ENCODE measurements at places on chromosomes 11 and 22.

DNA sequence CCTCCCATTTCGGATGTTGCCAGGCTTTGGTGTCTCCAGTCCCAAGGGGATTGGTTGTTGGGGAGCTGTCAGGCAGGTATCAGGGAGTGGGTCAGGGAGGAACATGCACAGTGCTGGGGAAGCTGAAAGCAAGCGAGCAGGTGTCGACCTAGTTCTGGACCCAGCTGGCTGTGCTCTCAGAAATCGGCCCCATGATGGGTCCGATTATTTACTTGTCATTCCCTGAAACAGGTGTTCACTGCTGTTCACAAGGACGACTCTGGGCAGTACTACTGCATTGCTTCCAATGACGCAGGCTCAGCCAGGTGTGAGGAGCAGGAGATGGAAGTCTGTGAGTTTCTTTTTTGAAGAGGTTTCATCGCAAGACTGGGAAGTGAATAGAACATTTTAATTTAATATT lies 76.8 kb downstream of the JAM3 start:
- no peak for DNase-seq

- no peak for DNase-seq
These were observed 387.9 kb downstream of the MIAT start for GRCh38 chr22:27045103-27045947.

DNA sequence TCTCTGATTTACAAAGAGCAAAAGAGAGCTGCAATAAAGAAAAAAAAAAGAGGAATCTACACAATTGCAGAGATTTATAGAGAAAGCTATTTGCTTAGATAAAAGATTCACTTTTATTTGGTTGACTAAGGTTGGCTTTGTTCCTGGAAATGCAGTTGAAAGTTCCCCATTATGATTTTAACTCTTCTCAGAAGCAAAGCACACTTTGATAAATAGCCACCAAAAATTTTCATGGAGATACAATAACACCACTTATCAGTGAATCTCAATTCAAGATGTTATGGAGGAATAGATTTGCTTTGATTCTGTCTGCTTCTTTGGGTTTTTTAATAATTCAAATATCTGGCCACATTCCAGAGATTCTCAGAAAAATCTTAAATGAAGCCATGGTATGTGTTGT lies 88.5 kb upstream of the ANO3 start:
- DNase-seq, result no peak

- no peak for DNase-seq
These were observed 191.4 kb downstream of the LARGE1 start for GRCh38 chr22:33728847-33729246.

DNA sequence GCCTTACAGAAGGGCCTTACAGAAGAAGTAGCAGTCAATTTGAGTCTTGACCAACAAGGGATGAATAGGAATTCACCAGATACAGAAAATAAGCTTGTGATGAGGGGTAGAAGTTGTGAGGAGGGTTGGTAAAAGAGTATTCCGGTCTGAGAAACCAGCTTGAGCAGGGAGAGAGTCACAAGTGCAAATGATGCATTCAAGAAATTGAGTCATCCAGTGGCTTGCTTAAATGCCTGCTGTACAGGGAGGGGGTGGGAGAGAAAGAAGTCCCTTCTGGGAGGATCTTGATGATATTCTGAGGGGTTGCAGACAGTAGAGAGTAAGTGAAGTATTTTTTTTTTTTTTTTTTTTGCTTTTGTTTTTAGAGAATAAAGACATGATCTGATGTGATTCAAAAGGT lies 9.2 kb downstream of the CCKBR start:
- DNase-seq, result no peak

- DNase-seq, result no peak
These were observed 1.5 kb downstream of the PANX3 start for GRCh38 chr11:124612567-124613246.

DNA sequence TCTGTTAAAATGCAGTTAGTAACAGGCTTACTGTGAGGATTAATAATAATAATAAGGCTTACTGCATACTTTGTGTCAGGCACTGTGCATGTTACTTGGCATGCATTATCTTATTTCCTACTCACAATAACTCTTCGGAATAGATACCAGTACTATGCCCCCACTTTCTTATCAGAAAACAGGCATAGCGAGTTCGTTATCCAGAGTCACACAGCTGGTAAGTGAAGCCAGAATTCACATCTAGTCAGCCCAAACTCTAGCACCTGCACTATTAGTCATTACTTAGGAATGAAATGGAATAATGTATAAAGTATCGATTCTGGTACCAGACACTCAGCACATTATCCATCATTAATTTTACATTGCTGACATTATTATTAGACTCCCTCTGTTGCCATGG lies 155.7 kb upstream of the BLID start:
- DNase-seq, result no peak

GRCh38 chr11:8373519-8374432 lies 110.1 kb upstream of the LMO1 start:
- no peak for DNase-seq

- no peak for DNase-seq
These were observed 15.2 kb upstream of the BBOX1 start for GRCh38 chr11:27025312-27025955.

GRCh38 chr11:132064987-132065620 lies 694.7 kb downstream of the NTM start:
- DNase-seq, result no peak

DNA sequence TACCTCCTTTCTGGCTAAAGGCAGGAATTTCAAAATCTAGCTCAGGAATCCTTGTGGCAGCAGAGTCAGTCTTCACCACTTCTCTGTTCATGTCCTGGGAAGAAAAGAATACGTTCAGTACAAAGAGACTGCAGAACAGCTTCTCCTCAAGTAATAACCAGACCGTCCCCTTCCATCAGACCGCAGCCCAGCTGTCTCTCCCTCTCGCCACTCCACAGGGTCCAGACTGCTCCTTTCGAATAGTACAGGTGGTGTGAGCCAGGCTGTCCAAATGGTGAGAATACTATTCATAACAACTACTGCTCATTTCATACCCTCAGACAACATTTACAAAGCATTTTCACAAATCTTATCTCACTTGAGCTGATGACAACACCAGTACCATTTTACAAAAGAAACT lies 857 bp downstream of the ZPR1 start:
- no peak for DNase-seq

GRCh38 chr11:49424136-49424535 lies 215.7 kb upstream of the FOLH1 start:
- DNase-seq, result no peak

GRCh38 chr11:128412847-128413791 lies 174.2 kb downstream of the ETS1 start:
- DNase-seq, result peak; percentile 31

DNA sequence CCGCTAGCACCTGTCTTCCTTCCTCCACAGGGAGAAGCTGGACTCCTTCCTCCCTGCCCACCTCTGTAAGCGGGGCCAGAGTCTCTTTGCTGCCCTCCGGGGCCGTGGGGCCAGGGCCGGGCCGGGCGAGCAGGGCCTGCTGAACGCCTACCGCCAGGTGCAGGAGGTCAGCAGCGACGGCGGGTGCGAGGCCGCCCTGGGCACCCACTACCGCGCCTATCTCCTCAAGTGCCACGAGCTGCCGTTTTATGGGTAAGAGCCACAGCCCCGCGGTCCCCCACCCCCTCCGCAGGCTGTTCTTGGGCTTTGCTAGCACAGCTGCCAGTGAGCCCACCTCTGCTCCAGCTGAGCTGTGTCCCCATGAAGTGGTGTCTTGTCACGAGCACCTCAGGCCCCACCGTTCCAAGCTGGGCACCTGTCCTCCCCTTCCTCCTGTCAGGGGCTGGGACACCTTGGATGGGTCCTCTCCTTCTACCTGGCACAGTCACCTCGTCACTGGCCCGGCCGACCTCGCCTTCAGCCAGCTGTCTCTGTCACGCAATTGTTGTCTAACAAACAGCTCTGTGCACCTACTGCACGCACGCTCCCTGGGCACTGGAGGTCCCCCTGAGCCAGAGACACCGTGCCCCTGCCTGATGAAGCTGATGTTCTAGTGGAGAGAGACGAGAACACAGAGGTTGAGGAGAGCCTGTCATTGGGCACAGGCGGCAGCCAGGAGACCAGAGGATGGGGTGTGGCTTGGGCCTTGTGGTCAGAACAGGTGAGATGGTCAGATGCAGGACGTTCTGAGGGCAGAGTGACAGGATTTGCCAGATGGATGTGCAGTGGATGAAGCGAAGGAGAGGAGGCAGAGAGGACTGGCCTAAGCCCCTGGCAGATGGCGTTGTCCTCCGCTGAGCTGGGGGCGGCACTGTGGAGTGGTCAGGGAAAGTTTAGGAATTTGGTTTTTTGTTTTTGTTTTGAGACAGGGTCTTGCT lies 10.6 kb downstream of the FRMD8 start:
- no peak for DNase-seq

DNA sequence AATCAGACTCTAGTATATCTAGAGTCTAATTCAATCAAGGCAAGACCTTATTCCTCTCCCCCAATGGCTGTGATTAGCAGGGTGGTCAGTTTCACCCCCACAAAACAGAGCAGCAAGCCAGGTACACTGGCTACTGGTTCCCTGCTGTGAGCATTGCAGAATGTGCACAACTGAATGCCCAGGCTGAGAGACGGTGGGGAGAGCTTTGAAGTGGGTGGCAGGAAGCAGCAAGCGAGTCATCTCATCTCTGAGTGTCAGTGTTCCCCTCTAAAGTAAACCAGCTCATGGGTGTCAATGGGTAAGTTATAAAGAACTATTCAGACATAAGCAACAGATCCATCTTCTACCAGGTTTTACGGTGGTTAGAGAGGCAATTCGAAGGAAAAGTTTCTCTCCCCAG lies 37.6 kb downstream of the GAB4 start:
- no peak for DNase-seq

- no peak for DNase-seq
These were observed 72.9 kb downstream of the ABTB2 start for GRCh38 chr11:34284811-34285481.

DNA sequence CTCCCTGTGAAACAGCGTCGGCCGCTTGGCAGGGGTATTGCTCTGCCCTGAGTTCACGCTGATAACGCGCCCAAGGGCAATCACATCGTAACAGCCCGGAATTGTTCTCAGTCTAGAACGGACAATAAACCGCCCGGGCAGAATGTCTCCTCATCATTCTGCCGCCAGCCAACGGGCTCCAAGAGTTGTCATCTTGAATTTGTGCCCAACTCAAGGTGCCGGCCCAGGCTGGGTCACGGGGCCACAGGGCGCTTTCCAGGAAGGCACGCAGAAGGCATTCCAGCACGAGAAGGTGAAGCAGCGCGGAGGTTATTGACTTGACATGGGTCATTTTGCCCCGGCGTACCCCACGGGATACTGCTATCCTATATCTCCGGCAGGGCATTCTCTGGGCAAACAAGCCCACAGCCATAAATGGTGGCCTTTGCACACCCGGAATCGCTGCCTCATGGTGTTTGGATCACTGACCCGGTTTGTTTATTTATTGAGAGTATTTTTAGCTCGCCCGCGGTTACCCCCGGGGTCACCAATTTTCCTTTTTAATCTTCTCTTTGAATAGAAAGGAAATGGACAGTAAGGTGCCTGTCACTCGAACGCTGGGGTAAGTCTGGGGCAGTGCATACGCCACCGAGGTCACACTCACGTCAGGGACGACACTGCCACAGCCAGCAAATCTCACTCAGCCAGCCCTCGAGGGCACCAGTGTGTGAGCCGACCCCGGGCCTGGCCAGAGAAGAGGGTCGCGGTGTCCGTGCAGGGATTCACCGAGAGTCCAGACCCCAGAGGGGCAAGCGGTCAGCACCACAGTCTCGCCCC lies 72.4 kb upstream of the FGF3 start:
- no peak for DNase-seq

GRCh38 chr11:116507849-116508695 lies 264.7 kb downstream of the BUD13 start:
- DNase-seq, result no peak

DNA sequence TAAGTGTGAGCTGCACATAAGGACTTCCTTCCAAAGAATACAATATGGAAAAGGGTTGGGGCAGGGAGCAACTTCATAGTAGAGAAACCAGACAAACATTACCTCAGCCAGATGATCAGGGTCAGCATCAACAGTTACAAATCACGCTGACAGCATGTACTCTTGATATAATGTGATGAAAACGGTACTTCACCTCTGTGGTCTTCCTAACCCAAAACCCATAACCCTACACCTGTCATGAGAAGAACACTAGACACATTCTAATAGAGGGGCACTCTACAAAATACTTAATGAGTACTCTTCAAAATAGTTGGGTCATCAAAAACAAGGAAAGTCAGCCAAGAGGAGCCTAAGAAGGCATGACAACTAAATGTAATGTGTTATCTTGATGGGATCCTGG lies 43.9 kb downstream of the RRAS2 start:
- no peak for DNase-seq

- DNase-seq, result no peak
These were observed 27.1 kb downstream of the NECTIN1 start for GRCh38 chr11:119701591-119702549.

DNA sequence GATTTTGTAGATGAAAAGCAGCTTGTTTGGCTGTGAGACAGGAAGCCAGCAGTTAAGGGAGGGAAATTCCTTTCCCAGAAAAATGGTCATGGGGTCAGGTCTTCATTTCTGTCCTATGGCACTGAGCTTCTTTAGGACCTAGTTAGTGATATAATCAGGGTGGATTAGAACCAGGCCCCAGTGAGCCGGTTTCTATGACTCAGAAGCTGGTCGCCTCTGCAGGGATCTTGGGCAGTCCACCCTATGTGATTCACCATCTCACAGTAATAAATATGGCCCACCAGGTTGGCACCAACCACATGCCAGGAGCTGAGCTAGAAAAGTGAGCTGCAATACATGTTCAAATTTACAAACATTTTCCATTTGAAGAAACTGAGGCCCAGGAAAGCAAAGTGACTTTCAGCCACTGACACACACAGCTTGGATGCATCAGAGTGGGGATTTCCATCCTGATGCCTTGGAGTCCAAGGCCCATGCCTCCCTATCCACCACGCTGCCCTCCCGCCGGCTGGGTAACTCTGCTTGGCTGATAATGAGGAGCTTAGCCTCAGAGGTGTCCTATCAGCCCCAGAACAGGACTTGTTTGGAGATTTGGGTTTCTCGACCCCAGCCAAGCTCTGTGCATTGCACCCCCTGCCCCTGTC lies 42.0 kb downstream of the CD82 start:
- DNase-seq, result no peak

All from stimulated activated naive CD8-positive, alpha-beta T cell treated with anti-CD3 and anti-CD28 coated beads, Interleukin-15, amount 100 ng/mL, for 72 hours (primary cell).